Left lobe of liver (tissue), 2 donors: ENCODE measurements at places on chromosomes 6 and 20. TPM values are rescaled to one million over a fixed set of nuclear protein-coding genes. Genes with fewer than 3 reads are reported as not detected.
A peak's percentile ranks its signal among the peaks of the same experiment; 100 is the strongest.

DNA sequence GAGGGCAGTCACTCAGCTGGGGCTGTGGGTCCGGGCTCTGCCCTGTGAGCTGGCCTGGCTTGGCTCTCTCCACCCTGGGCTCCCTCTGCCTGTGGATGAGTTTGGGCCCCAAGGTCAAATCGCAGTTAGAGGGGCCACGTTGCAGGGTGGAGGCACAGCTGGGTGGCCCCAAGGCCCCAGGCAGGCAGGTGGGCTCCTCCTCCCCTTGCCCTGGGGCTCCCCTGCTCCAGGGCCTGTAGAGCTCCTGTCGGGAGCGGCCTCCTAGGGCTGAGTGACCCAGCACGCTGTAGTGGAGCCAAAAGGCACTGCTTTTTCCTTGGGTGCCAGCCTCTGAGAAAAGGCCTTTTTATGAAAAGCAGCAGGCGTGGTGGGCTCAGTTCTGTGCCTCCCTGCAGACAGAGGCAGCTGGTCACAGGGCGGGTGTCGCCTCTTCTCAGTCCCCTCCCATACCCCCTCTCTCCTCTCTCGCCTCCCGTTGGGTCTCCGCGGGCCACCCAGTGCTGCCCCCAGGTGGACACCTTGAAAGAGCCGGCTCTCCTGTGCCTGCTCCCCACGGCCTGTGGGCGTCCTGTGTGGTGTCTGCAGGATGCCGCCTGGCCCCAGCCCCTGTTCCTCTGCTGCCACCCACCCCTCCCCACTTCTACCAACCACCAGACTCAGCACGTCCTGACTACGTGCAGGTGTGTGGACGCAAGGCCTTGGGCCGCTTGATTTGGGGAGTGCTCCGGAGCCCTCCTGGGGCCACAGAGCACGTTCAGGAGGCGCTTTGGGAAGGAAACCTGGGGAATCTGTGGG lies 13.2 kb downstream of the SS18L1 start:
- DNase-seq = no peak

DNA sequence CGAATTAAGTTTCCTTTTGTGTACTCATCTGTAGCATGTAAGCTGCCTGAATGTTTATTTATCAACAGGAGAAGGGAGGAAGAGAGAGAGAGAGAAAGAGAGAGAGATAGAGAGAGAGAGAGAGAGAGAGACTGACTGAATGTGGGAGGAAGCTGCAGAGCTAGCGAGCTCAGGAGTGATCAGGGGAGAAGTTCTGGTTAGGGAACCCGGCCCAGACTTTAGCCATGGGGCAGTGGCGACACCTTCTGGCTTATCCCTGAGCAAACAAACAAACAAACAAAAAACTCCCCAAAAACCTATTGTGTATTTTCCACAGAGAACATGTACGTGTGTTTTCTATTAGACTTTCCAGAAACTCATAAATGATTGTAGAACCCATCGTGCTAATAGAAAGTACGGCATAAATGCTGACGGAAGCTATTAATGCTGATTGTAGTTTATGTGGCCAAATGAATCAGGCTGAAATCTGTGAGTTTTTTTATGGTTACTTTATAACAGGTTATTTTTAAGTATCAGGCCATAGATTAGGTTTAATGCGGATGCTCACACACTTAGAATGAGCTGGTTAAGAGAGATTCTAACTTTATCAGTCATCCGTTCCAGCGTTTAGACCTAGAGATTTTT lies 92.8 kb downstream of the CLIC5 start:
- DNase-seq = peak; percentile 58

GRCh38 chr6:163533443-163533842 lies 118.9 kb downstream of the QKI start:
- no peak for DNase-seq

GRCh38 chr20:10672624-10673127 lies 1.1 kb downstream of the JAG1 start:
- DNase-seq = peak; percentile 71

DNA sequence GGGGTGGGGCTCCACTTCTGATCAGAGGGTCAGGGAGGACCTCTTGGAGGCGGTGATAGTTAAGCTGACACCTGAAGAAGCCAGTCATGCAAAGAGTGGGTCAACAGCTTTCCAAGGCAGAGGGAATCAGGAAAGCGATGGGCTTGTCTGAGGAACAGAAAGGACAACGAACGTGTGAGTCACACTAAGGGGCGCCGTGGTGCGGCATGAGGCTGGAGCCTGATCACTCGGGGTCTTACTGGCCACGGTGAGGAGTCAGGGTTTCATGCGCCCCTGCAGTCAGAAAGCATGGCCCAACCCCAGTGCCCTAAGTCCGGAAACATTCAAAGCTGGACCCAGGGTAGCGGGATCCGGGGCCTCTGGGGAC lies 50.6 kb upstream of the SLC32A1 start:
- no peak for DNase-seq

DNA sequence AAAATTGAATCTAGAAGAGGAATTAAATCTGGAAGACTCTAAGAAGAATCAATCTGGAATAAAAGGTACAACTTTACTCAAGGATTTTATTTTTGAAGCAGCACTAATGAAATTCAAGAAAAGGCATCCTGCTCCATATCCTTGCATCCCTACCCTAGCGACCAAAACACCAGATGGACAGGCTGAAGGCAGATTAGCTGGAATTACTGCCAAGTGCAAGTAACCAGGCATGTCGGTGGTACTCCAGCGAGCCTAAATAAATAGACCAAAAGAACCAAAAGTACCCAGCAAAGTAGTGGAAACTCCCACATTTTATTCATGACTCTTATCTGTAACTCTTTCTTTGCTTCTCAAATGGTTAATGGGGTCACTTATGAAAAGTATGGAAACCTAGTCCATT lies 21.0 kb downstream of the OPRM1 start:
- DNase-seq = no peak

The AIF1 gene
- total RNA-seq = 7.2 TPM

- no peak for DNase-seq
Observed at GRCh38 chr20:12924126-12924525, 84.6 kb upstream of the SPTLC3 start.

DNA sequence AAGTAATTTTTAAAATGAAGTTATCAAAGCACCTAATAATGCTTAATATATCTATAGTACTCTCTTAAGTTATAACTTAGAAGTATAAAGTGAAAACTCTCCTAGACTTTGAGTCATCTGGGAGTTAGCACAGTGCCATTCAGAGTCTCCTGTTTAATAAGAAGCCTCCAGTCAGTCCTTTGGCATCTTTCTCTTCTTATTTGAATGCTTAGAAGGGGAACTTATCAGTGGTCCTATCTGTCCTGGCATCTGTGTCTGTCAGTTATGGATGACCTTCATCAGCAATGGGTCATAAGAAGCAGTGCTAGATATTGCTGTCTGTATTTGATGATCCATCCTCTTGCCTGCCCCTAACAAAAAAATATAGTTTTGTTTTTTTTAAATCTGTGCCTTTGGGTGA lies 15.2 kb downstream of the TMEM200A start:
- no peak for DNase-seq

- no peak for DNase-seq
Observed at GRCh38 chr6:126195625-126196236, 144.2 kb upstream of the CENPW start.

DNA sequence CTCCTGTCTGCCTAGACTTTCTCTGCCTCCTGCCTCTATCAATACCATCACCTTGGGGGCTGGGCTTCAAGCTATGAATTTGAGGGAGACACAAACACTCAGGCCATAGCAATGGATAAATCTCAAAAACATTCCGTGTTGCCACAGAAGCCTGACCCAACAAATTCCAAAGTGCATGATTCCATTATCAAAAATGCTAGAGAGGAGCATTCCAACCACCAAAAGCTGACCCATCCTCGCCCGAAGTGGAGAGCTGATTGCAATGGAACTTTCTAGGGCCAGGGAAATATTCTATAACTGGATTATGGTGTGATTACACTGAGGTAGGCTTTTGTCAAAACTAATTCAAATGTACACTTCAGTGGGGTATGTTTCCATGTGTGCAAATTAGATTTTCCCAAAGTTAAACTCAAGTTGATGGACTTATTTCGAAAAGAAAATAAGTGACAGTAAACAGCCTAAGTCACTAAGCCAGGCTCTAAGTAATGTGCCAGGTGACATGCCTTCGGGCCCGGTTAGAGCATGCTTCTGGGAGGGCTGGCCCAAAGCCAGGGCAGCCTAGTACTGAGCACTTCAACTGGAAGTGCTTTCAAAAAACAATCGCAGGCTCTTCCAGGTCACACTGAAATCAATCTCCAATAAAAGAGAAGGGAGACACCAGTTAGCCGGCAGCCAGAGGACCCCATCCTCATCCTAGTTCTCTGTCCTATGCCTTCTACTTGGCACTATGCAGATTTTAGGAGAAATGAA lies 142.3 kb downstream of the TBXT start:
- DNase-seq = no peak

GRCh38 chr20:48799328-48800105 lies 28.3 kb downstream of the PREX1 start:
- DNase-seq = no peak

DNA sequence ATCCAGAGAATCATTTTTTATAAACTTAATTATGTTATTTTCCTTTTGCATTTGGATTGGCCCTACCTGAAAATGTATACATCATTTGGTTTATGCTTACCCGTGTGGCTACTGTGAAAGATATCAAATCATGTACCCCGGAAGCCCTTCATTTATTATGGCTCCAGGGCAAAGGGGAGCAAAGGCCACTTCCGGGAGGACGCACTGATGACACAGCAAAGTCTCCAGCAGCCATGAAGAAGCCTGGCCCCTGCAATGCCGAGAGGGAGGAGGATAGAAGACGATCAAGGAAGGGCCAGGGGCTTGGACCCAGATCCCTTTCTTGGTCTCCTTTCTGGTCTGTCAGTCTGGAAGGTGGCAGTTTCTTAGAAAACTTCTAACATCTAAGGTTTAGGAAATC lies 380.3 kb upstream of the AGPAT4 start:
- no peak for DNase-seq

- no peak for DNase-seq
Observed at GRCh38 chr6:31690231-31691077, 9.6 kb upstream of the LY6G5C start.

DNA sequence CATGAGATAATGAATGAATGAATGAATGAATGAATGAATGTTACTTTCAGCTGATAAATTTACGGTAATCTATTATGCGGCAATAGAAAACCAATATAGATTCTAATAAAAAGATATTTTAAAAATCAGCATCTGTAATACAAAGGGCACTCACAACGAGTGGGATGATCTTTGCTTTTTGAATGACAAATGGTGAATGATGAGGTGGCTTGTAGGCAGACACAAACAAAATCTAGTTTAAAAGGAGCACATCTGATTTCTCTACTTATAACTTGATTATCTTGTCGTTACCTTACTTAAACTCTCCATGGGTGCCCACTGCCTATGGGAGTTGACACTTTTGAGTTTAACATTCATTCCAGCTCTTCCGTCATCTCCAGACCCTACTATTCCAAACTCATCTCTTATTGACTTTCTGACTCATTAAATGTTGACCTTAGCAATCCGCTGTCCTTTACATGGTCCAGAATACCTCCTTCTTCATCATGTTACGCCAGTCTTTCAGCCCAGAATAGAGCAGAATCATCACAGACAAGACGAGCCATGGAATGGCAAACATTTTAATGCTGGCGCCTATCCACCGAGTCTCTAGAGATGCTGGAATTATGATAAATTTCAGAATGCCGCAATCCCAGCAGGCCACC lies 41.3 kb downstream of the NHLRC1 start:
- no peak for DNase-seq

- no peak for DNase-seq
Observed at GRCh38 chr6:166830185-166830890, 126.0 kb downstream of the RNASET2 start.

The LIME1 gene
- total RNA-seq = 122 TPM

DNA sequence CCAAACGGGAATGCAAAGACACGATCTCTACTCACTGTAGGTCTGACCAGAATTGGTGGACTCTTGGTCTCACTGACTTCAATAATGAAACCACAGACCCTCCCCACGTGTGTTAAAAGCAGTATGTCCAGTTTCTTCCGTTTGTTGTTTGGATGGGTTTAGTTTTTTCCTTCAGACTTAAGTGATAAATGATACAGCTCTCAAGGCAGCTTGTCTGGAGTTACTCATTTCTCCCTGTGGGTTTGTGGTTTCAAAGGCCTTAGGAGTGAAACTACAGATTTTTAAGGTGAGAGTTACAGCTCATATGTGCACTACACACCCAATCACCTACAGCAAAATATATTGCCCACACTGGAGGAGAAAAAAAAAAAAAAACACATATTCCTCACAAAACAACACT lies 86.7 kb upstream of the STMND1 start:
- DNase-seq = no peak

DNA sequence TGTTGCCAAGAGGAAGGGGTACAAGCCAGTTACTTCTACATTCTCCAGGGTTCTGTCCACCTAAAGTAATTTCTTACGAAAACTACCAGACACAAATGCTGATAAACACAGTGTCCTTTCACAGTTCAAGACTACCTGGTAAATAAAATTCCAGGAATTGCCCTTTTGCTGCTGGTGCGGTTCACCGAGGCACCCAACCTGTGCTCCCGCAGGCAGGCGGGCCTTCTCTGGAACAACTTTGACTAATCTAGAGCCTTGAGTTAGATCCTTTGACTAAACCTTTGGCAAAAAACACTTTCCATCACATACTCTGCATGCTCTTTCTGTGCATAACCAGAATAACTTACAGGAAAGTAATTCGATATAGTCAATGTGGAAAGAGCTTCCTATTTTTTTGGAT lies 107.0 kb downstream of the HUS1B start:
- no peak for DNase-seq

The TNNC2 gene
- total RNA-seq = not detected
